Common myeloid progenitor, CD34-positive (primary cell): ENCODE measurements at places on chromosomes 16 and 17.

GRCh38 chr17:72528683-72529082, 407.9 kb downstream of the SOX9 start:
- no peak for DNase-seq

DNA sequence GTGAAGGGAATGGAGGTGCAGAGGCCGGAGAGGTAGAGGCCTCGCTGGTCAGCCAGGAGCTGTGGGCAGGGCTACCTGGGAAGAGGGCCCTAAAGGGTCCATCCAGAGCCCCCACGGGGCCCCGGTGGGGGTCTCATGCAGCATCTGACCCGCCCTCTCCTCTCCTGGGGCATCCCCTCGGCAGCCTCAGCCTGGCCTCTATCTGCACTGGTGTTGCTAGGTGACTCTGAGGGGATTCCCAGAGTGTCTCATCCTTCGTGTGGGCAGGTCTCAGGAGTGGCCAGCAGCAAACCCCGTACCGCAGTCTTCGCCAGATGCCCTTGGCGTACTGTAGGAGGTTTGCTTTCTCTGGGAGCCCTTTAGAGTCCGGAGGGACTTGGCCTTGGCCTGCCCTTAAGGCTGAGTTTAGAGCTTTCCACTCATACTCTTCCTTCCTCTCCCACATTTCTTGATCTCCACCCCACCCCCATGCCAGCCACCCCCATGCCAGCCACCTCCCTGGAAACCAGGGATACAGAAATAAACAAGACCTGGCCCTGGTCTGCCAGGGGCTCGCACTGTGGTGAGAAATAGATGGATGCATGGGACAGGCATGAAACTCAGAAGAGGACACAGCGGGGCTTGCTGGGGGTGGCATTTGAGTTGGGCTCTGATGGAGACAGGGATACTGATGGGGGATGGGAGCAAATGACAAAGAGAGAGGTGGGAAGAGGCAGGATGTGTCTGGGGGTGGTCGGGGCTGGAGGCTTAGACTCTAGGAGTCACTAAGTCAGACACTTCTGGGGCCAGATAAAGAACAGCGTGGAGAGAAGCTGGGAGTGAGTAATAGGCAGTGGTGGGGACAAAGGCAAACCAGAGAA, 9.9 kb downstream of the SLC5A10 start:
- DNase-seq: no peak

DNA sequence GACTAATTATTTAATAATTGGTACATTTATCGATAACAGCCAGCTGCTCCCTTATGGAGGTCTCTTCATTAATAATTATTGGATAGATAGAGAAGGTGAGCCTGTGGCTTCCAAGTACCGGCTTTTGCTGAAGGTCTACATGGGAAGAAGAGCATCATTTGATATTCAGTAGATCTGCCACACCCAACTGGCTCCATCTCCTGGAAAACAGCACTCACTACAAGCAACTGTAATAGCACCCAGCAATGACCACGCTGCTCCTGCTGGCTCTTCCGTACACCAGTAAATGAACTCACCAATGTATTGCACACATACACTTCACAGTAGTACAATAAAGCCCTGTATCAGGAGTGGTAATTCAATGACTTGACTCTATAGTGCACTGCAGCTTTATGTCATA, 19.5 kb downstream of the MARVELD3 start:
- DNase-seq: peak; percentile 50

DNA sequence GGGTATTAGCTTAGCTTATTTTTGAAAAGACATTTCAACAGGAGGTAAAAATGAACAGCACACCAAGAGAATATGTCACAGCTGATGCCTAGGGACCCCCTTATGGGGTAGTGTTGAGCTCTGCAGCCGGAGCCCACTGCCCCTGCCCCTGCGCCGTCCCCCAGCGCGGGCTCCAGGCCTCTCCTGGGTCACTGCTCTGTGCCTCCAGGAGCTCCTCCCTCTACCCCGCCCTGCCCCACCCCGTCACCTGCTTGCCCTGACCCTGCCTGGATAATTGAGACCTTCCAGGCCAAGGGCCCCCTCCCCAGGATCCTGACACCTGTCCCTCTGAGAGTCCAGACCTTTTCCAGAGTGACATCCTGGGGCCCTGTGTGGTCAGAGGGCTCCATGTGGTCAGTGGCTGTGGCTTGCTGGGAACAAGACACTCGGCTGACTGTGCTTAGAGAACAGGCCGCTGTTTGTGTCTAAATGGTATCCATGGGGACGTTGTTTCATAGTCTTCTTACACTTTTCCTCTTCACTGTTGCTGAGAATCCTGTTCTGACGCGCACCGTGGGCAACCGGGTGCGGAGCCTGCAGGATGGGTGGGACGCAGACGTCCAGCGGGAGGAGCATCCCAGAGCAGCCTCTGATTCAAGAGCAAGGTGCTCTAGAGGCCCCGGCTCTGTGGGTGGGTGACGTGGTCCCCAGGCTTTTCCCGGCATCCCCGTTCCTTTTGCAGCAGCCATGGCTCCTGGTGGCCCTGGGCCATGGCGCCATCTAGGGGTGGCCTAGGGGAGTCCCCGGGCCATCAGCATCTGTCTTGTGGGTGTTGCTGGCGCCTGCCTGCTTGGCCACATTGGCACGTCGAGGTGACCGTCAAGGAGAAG, 20.0 kb upstream of the WFIKKN1 start:
- DNase-seq: peak; percentile 65

GRCh38 chr17:40490289-40490853, 11.1 kb downstream of the TNS4 start:
- no peak for DNase-seq

- no peak for DNase-seq
These were observed 102.2 kb upstream of the SDK2 start for GRCh38 chr17:73746314-73747073.

DNA sequence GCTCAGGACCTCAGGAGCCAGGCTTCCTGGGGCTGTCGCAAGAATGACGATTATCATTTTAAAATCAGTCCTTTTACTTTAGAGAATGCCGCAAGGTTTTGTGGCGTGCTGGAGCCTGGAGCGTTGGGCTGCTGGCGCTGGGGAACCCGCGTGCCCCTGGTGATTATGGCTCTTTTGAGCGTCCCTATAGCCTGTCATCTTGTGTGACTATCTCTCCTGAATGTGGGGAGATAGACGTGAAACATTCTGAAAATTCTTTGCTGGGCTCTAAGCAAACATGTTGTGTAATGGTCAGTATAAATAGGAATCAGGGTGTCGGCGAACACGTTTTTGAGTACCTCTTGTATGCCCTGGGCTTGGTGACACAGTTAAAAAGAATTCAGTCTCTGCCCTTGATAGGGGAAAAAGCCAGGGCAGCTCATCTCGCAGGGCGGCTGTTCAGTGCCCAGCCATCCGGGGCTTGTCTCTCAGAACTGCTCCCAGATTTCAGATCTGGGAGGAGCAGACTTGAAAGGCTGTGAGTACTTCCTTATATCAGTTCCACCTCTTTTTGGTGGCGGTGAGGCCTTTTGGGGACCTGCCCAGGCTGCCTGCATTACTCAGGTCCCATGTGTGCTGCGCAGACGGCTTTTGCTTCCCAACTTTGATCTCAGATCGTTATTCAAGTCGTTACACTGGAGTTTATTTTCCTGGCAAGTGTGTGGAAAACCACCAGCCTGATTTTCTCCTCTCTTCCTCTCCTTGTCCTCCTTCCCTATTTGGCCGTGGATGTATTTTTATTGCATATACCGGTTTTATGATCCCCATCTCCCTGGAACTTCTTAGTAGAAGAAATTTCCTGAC, 973 bp downstream of the SLC7A6 start:
- DNase-seq: peak; percentile 75

- DNase-seq: no peak
These were observed 115.9 kb downstream of the ZFHX3 start for GRCh38 chr16:72932050-72932449.
